Esophagus squamous epithelium (tissue), 5 donors: ENCODE measurements at places on chromosomes 2 and 18.

GRCh38 chr2:15170070-15170775 is 390.9 kb downstream of the NBAS start:
- DNase-seq, result no peak

DNA sequence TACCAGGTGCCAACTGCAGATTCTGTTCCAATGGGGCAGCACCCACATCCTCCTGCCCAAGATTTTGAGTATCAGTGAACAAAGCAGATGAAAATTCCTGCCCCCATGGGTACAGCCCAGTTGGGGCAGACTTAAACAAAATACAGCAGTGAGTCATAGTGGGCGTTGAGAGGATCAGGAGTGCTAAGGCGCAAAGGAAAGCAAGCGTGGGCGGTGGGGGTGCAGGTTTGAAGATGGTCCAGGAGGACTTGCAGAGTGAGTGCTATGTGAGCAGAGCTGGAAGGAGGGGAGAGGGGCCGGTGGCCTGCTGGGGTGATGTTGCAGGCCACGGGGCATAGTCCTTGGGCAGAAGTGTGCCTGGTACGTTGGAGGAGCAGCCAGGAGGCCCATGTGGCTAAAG is 24.7 kb downstream of the STEAP3 start:
- no peak for DNase-seq

DNA sequence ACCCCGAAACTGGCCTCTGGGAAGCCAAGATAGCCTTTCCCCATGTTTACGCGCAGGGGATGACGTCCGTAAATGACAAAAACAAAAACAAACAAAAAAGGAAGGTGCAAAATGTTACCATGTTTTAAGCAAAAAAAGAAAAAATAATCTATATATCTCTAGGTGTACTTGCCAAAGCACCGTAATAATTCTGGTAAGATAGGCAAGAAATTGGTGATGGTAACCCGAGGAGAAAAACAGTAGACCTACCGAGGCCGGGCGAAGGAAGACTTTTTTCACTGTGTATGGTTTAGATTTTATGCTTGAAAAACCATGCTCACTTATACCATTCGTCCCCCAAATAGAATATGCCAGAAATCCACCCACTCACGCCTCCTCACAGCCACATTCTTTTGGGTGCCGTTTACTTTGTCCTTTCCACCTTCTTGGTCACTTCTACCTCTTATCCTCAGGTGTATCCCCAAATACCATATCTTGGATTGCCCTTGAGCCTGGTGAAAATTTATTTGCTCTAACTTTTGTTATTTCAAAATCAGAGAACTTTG is 8.0 kb downstream of the GATA6 start:
- DNase-seq, result no peak

DNA sequence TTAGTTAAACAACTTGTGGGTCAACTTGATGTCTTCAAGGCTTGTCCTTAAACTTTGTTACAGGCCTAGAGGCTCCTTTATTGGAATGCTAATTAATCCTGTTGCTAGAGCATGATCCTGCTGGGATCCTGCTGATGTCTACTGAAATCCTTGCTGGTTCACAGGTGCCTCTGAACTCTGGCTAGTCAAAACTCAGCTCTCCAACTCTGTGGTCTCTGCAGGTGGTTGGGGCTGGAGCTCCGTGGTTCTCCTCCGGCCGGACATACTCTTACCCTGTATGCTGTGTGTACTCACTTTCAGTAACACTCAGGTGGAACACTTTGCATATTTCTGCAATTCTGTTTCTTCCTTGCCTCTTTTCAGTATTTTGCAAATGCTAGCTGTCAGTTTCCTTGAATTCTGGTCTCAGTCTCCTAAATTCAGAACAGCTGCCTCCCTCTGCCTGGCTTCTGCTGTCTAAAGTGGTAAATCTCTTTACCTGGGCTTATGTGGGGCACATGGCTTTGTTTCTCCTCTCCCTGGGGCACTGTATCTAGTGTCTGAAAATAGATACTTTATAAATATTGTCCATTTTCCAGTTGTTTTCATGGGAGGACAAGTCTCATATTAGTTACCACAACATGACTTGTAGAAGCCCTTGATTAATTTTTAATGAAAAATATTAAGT is 113.0 kb downstream of the ATP9B start:
- DNase-seq, result no peak

GRCh38 chr2:128545085-128545484 is 226.4 kb upstream of the HS6ST1 start:
- DNase-seq, result no peak

- no peak for DNase-seq
Measured at GRCh38 chr2:7094231-7094741, 177.1 kb downstream of the RNF144A start.

GRCh38 chr18:48027401-48027963 is 97.0 kb upstream of the SMAD2 start:
- no peak for DNase-seq

- DNase-seq, result no peak
Measured at GRCh38 chr2:240998995-240999791, 775 bp downstream of the SNED1 start.

DNA sequence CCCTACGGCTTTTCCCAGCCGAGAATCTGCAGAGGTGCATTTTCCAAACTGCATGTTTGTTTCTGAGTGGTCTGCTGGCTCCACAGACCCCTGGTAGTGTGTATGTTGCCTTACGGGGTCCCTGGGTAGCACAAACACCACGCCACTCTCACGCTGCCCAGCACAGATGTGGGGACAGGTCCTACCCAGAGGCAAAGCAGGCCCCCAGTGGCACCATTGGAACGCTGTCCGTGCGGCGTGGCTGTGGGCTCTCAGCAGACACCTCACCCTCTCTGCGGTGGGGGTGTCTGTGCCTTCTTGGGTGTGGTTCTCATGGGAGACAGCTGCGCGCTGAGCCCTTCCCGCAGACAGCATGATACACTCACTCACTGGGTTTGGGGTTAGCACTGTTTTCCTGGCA is 137.4 kb downstream of the NFATC1 start:
- no peak for DNase-seq

DNA sequence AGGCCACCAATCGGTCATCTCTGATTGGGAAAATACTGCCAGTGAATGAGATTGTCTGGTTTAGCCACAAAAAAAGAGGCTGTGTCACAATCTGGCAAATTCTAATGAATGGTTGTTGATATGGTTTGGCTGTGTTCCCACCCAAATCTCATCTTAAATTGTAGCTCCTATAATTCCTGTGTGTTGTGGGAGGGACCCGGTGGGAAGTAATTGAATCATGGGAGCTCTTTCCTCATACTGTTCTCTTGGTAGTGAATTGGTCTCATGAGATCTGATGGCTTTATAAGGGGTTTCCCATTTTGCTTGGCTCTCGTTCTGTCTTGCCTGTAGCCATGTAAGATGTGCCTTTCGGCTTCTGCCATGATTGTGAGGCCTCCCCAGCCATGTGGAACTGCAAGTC is 838.3 kb downstream of the SLC4A3 start:
- no peak for DNase-seq

- DNase-seq, result no peak
Measured at GRCh38 chr2:177256026-177256425, 8.5 kb downstream of the NFE2L2 start.

DNA sequence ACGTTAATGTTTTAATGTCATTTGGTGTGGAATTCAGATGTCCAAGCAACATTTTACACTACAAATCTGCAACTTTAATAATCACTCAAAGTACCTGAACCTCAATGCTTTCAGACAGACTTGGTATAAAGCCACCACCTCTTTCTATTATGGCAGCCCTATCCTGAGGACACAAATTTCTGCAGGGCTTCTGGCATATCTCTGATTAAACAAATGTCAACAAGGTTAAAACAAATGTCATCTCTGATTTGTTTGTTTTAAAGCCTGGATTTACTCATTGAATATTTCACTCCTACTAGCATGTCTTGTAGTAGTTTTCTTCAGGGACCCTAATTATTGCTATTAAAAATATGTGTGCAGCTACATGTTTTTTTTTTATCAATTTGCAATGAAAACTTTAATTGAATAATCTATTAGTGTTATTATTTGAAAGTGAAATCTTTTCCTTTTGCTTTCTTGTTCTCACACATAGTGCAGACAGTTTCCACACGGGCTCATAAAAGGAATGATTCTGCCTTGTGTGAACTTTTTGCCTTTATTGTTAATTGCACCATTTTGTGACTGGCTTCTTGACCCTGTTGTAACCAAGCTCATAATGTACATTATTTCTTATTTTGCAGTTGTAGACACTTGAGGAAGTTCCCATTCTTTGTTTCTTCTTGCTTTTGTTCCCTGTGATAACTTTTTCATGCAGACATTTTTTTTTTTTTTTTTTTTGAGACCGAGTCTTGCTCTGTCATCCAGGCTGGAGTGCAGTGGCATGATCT is 30.1 kb downstream of the IL37 start:
- DNase-seq, result no peak

- no peak for DNase-seq
Measured at GRCh38 chr2:197113275-197113711, 186.8 kb upstream of the PGAP1 start.

- DNase-seq, result no peak
Measured at GRCh38 chr2:159497256-159497655, 119.1 kb downstream of the BAZ2B start.

GRCh38 chr2:96157649-96158553 is 12.7 kb upstream of the DUSP2 start:
- no peak for DNase-seq

DNA sequence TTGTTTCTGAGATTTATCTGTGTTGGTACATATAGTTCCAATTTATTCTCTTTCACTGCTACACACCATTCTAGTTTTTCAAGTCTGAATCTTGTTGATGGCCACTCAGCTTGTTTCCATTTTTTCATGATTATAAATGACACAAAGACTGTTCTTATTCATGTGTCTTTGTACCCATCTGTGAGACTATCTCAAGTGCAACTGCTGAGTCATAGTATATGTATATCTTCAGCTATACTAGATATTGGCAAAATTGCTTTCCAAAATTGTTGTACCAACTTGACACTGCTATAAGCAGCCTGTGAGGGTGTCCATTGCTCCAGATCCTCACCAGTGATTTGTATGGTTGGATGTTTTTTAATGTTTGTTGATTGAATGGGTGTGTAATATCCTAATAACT is 37.2 kb upstream of the RTN4 start:
- no peak for DNase-seq

DNA sequence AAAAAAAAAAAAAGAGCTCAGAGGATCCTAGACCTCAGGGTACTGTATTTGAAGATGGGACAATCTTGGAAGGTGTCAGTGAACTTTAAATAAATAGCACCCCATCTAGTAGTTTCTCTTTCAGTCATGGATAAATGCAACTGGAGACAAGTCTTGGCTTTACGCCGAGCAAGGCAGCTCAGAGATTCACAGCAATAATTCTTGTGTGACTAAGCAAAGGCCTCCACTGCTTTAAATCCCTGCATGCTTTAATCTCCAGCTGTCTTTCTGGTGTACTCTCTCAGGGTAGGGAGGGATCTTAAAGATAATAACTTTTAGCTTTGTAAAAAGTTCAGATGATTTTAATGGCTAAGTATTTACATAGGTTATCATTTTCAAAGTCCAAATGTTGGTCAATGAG is 36.3 kb downstream of the NRXN1 start:
- no peak for DNase-seq

GRCh38 chr2:191369034-191369433 is 123.8 kb downstream of the MYO1B start:
- DNase-seq, result no peak

GRCh38 chr2:33077844-33078243 is 131.1 kb downstream of the LTBP1 start:
- no peak for DNase-seq

- DNase-seq, result no peak
Measured at GRCh38 chr18:40326985-40327384, 1628.0 kb upstream of the PIK3C3 start.

DNA sequence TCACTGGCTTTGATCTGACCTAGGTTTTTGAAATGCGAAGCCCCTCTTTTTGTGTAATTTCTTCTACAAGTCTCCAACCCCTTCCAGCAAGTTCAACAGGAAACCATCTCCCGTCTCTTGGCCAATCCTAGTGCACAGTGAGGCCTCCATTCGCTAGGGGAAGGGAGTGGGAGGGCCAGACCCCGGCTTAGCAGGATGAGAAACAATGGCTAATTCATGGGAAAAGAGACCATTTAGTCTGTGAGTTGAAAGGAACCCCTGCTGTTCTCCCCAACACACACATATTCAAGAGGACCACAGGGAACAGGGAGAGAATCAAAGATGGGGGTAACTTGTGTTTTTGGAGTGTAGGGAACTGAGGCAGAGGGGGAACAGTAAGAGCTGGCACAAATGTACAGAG is 83.0 kb downstream of the RTN4 start:
- DNase-seq, result no peak

- no peak for DNase-seq
Measured at GRCh38 chr2:143786026-143786765, 657.0 kb downstream of the ARHGAP15 start.

- no peak for DNase-seq
Measured at GRCh38 chr2:70431716-70432347, 121.8 kb downstream of the TGFA start.

DNA sequence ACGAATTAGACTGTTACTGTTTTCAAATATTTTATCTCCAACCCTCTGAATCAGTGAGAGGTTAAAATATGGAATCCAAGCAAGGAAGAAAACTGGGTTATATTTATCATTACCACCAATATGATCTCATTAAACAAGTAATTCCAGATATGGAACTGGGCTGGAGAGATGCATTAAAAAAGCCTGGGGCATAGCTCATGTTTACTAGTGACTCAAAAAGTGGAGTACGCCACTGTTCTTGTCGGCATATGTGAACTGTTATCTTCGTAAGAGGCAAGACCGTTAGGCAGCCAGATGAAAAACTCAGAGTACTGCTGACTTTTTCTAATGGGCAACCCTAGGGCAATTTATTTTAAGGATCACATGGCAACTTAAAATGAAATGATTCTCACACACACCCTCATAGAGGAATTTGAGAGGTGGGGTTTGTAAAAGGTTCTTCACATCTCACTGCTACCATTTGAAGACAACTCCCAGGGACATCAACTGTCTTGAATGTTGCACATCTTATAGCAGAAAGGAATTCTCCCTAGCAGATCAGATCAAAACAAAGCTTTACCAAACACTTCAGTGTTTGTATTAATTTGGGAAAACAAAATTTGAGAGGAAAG is 105.2 kb upstream of the TFCP2L1 start:
- DNase-seq, result no peak

- DNase-seq, result no peak
Measured at GRCh38 chr18:46366751-46367376, 262.7 kb downstream of the HAUS1 start.

GRCh38 chr18:56747032-56747658 is 96.0 kb downstream of the WDR7 start:
- no peak for DNase-seq

GRCh38 chr2:41880561-41881243 is 167.1 kb upstream of the PKDCC start:
- DNase-seq, result no peak

- no peak for DNase-seq
Measured at GRCh38 chr2:124661558-124661957, 636.5 kb downstream of the CNTNAP5 start.

DNA sequence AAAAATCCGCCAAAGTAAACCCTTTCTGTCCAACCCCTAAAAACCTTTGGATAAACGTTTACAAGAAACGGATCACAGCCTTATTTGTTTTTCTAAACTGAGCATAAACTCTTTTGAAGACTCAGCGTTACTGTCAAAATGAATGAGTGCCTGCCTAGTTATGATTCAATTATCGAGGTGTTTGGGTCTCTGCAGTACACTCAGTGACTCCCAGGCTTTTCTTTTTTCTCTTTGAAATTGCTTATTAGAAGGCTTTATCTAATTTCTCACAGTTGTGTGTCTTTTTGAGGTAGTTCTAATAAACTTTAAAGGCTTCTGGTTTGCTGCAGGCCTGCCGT is 663 bp downstream of the RHBDD1 start:
- DNase-seq, result no peak
